Umbilical cord (tissue), 2 donors: ENCODE measurements at places on chromosomes 16 and 17.

DNA sequence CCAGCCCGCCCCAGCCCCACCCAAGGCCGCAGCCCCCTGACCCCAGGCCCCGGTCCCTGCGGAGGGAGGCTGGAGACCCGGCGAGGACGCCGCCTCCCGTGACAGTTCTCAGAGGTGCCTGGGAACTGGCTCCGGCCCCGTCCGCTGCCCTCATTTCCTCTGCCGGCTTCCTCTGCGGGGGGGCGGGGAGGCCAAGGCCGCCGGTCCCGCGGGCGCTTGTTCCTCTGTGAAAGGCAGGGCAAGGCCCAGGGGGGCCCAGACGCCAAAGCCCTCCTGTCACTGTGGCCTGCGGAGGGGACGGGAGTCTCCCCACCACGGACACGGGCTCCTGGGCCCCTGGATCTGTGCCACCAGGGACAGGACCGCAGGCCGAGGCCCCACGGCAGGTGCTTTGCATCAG, 5.0 kb upstream of the PVALEF start:
- DNase-seq: no peak

DNA sequence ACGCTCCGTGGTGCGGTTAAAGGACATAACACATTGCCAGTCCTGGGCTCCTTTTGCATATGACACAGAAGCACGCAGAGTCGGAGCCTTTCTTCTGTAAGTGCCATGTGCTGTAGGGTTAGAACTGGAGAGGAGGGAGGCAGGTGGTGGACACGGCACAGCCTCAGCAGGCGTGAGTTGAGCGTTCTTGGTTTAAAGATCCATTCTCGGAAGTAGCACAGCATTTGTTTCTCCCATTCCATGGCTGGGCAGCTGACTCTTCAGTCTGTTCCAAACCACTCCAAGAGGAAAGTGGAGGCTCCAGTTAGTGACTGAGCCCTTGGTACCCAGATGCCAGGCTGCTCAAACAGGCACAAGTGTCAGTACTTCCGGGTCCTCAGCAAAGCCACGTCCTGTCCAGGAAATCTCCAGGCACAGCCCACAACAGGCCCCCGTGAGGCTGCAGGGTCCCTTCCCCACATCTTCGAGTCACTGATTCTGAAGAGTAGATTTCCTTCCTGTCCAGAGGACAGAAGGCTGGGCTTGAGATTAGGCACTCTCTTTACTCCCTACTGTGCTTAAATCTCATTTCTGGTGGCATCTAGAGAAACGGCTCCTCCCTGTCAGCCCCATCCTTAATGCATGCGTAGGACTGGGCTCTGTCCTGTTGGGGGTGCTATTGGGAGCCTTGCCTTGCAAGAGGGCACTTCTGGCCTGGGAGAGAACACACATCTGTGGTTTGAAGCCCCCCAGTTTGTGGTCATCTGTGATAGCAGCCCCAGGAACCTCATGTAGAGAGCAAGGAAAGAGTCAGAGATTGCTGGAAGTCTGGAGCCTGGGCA, 39.6 kb upstream of the NAT9 start:
- DNase-seq: no peak

GRCh38 chr16:35142809-35143192, 1683.4 kb downstream of the TP53TG3F start:
- no peak for DNase-seq

DNA sequence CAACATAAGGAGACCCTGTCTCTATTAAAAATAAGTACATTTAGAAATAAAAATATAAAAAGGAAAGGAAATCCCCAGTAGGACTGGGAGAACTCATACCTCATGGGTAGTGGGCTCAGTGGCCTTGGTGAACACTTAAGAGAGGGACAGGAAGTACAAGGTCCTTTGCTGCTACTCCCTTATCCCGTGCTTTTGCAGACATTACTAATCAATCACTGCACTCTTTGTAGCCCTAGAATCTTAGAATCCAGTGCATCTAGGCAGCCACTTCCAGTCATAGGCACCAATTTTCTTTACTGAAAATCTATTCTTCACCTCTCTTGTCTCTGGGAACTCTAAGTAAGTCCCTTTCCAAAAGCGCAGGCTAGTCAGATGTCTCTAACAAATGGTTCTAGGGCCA, 183.1 kb downstream of the SNX29 start:
- DNase-seq: no peak

DNA sequence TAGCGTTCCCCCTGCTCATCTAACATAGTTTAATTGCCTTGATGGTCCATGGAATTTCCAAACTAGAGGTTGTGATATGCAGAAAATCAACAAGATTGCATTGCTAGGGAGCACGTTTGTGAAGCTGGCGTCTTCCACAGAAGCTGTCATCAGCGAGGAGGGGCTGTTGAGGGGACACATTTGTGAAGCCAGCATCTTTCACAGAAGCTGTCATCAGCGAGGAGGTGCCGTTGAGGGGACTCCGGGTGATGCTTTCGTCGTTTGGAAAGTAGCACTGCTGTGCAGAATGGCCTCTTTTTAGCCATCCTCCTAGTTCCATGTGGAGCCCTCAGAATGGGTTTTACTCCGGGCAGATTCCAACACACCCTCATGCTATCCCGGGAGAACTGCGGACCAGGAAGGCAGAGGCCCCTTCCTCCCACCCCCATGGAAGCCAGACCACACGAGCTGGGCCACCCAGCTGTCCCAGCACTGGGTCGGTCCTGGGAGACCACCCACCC, 119.6 kb upstream of the CHMP6 start:
- no peak for DNase-seq

DNA sequence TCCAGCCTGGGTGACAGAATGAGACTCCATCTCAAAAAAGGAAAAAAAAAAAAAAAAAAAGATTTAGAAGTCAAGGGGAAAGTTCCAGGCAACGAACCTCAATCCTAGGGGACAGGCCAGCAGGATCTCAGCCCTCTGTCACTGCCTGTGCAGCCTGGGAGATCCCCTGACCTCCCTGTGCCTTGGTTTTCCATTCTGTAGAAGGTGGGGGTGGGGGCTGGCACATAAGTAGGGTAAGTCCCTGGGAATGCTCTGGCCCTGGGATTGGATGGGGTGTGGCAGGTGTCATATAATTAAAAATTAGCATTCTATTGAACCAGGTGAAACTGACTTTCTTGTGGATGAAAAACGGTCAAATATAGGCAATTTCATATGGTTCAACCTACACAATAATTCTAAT, 90.5 kb downstream of the C16orf78 start:
- DNase-seq: no peak

GRCh38 chr17:82832411-82832810, 7.4 kb downstream of the ZNF750 start:
- no peak for DNase-seq

DNA sequence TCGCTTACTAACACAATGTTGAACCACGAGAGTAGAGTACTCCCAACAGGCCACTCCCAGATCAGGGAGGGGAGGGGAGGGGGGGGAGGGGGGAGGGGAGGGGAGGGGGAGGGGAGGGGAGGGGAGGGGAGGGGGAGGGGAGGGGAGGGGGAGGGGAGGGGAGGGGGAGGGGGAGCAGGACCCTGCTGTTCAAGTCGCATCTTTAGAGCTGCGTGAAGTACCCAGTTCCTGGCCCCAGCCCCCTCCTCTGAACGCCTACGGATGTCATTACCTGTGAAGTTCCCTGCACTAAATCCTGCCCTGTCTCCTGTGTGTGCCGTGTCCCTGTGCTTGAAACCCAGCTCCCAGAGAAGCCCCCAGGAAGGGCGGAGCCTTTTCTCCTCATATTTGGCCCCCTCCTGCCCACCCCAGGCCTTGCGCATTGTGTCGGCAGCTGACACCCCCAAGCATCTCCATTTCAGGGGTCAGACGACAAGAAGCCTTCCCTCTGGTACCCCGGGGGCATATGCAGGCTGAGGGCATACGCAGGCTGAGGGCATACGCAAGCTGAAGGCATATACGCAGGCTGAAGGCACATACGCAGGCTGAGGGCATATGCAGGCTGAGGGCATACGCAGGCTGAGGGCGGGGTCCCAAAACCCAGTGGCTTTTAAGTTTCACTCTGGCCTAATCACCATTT, 330.2 kb downstream of the C16orf95 start:
- no peak for DNase-seq

- DNase-seq: no peak
Observed at GRCh38 chr17:62826956-62827355, 18.8 kb upstream of the MARCHF10 start.

DNA sequence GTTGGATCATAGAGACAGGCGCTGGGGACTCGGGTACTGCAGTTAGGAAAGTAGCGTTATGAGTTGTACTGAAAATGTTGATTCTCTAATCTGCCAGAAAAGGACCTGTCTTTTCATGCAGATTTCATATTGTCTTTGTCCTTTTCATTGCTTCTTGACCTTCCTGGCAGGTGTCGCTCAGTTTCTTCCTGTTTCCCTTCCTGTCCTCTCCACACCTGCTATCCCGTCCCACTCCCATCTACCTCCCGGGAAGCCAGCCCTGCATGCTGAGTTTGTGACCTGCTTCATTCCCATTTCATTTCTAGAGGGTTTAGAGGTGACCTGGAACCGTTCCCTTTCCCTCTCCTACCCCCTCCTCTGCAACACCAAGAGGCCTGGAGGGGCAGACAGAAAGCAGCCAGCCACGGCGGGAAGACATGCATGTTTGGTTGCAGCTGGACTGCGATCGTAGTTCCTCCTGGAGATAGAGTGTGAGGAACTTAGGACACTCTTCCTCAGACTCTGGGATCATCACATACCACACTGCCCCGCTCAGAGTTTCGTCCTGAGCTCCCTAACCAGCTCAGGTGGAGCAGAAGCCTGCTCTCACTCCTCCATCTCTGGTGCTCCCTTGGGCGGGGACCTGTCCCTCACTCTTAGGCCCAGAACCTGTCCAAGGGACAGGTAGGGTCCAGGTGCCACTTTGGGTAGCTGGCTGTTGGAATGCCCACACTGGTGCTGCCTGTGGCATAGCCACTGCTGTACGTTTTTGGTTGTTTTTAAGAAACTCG, 23.9 kb upstream of the ARHGAP23 start:
- no peak for DNase-seq

DNA sequence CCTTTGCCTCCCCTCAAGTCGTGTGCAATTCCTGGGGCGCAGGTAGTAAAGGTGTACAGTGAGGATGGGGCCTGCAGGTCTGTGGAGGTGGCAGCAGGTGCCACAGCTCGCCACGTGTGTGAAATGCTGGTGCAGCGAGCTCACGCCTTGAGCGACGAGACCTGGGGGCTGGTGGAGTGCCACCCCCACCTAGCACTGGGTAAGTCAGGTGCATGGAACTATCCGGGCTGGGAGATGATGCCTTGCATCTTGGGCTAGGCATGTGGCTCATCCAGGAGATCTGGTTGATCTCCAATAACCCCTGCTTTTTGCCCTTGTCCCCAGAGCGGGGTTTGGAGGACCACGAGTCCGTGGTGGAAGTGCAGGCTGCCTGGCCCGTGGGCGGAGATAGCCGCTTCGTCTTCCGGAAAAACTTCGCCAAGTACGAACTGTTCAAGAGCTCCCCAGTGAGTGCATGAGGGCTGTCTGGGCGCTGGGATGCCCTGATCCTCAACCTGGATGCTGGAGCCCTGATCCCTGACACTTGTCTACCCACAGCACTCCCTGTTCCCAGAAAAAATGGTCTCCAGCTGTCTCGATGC, 5.2 kb downstream of the GRB7 start:
- no peak for DNase-seq

GRCh38 chr17:65985571-65985970, 206.4 kb downstream of the CEP112 start:
- DNase-seq: no peak

GRCh38 chr17:57178839-57179238, 77.5 kb upstream of the MSI2 start:
- no peak for DNase-seq

GRCh38 chr17:45888392-45888791, 6.0 kb upstream of the MAPT start:
- no peak for DNase-seq

DNA sequence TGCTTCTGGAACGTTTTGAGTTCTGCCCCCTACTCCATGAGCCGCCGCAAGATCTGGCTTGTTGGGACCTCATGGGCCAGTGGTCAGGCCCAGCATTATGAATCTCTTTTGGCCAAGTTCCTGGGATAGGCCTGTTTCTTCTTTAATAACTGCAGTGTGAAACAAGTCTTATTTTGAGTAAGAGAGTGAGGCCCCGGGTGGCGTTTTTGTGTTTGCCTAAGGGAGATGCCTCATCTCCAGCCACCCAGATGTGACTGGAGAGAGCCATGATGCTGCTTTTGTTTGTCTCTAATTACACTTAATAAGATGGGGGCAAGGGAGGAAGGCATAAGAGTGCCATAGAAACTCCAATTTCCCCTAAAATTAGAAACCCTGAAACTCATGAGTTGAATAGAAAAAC, 39.8 kb downstream of the KSR1 start:
- no peak for DNase-seq

GRCh38 chr17:79622122-79622601, 11.3 kb upstream of the RBFOX3 start:
- no peak for DNase-seq

DNA sequence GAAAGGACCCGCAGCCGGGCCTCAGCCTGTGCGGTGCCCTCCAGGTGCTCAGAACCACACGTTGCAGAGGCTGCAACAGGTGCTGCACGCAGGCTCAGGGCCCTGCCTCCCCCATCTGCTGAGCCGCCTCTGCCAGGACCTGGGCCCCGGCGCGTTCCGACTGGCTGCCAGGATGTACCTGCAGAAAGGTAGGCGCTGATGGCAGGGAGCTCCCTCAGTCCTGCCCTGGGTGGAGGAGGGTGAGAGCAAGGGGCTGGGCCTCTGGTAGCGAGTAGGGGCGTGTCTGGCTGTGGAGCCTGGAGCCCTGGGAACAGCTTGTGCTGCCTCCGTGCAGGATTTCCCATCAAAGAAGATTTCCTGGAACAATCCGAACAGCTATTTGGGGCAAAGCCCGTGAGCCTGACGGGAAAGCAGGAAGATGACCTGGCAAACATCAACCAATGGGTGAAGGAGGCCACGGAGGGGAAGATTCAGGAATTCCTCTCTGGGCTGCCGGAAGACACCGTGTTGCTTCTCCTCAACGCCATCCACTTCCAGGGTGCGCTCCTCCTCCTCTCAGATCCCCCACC, 4.4 kb downstream of the SERPINF2 start:
- DNase-seq: peak; percentile 66

DNA sequence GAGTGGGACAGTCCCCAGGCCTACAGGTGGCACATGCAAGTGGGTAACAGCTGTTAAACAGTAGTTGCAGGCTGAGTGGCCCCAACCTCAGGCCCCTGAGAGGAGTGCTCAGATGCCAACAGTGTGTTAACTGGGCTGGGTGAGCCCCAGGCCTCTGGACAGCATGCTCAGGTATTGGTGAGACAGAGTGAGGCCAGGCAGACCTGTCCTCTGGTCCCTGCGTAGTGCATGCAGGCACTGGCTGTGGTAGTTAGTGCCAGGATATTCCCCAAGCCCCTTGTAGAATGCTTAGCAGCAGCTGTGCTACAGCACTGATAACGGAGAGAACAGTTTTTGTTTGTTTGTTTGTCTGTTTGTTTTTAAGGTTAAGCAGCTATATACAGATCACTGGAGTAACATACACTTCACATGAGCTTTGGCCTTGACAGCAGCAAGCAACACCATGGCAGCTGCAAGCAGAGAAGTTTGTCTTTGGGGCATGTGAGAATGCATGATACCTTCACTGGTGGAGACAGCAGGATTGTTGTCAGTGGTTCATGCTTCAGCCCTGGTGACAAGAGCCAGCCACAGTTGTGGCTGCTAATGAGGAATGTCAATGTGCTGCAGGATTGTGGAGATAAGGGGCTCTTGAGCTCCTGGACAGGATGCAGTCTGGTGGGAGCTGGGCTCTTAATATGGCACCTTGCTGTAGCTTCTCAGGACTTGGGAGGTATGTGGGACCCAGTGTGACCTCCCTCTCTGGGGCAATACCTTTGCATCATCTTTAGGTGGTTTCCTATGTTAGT, 614.4 kb downstream of the CDH11 start:
- no peak for DNase-seq

- no peak for DNase-seq
Observed at GRCh38 chr17:57578608-57579225, 166.4 kb downstream of the CCDC182 start.

GRCh38 chr17:66980896-66981295, 16.4 kb downstream of the CACNG4 start:
- no peak for DNase-seq
